NCI-H345 (cell line): ENCODE measurements at places on chromosomes 11 and 22.

GRCh38 chr11:62497132-62497801, 49.3 kb downstream of the AHNAK start:
- peak; percentile 30 for DNase-seq

DNA sequence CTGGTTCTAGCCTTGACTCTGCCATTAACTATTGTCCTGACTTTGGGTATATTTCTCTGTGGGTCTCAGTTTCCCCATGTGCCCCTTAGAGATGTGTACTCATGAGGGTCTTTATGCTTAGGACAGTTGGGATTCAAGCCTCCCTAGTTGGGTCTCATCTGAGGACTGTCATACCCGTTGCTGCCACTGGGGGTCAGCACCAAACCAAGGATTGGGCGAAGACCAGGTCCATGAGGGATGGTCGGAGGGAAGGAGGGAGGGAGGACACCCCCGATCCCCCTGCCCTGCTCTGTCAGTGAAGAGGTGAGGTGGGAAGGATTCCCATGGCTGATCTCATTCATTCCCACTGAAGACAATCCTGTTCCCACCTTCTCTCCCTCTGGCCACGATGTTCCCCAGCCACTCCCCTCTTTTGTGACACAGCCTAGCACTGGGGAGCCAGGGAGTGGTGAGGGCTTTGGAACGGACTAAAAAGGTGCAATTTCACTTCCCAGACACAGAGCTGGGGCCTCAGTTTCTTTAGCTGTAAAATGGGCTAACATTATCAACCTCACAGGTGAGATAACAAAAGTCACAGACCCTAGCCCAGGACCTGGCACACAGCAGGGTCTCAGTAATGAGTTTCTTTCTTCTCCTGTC, 12.4 kb upstream of the KLHL35 start:
- DNase-seq = peak; percentile 66

DNA sequence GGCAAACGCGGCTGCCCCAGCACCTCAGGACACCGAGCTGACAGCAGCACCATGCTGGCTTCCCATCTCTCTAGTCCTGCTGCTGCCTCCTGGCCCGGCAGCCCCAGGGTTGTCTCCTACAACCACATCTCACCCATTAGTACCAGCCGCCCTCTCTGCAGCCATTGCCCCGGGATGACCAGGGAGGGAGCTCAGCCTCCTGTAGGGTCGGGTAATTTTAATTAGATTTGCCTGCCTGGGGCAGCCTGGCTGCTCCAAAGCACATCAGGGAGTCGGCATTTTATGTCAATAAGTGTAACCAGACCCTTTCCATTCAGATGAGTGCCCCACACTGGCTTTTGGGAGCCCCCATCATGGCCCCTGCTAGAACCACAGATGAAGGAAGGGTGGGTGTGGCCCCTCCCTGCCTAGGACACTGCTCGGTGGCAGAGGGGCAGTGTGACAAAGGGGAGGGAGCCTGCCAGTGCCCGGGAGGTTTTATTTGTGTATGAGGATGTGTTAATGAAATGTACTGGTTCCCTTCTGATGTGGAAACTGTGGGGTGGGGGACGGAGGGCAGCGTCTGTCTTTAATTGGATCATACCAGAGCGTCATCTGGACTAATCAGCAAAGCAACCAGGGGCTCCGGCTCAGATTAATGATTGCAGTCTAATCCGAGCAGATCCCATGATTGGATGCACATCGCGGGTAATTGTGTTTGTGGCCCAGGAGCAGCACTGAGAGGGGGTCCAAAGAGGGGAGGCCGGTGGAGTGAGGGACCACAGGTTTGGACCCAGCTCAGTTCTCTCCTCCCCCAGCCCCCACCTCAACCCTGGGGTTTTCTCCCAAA, 125.3 kb downstream of the FEZ1 start:
- no peak for DNase-seq

GRCh38 chr22:49947296-49947622, 13.3 kb upstream of the PIM3 start:
- no peak for DNase-seq

DNA sequence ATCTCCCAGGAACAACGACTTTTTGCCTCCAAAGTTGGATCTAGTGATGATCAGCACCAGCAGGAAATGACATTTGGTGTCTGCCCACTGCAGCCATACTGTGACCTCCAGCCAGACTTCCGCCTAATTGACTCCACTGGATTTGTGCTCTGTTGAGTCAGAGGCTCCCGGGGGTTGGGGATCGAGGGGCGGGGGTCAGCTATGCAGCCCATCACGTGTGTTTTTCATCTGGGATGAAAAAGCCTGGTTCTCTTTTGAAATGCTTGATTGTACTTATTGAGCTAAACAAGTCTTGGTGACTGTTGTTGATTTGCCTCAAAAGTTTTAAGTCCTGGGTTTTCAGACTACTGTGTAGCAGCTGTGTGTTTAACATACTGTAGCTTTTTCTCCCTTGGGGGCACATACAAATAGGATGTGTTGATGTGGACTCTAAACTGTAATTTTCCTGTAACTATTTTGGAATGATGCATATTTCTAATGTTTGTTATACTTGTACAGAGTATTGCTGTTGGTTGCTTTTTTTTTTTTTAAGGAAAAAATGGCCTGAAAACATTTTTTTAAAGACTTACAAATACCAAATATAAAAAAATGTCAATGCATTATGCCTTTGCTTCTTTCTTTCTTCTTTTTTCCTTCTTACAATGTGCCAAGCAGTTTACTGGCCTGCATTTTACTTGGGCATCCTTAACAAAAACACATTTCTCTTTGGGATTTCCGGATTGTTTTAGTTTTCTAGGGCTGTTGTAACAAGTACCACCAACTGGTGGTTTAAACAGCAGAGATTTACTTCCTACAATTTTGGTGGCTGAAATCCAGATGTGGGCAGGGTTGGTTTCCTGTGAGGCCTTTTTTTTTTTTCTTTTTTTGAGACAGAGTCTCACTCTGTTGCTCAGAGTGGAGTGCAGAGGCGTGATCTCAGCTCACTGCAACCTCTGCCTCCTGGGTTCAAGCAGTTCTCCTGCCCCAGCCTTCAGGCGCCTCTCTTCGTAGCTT, 46.1 kb upstream of the OR4B1 start:
- DNase-seq = no peak

DNA sequence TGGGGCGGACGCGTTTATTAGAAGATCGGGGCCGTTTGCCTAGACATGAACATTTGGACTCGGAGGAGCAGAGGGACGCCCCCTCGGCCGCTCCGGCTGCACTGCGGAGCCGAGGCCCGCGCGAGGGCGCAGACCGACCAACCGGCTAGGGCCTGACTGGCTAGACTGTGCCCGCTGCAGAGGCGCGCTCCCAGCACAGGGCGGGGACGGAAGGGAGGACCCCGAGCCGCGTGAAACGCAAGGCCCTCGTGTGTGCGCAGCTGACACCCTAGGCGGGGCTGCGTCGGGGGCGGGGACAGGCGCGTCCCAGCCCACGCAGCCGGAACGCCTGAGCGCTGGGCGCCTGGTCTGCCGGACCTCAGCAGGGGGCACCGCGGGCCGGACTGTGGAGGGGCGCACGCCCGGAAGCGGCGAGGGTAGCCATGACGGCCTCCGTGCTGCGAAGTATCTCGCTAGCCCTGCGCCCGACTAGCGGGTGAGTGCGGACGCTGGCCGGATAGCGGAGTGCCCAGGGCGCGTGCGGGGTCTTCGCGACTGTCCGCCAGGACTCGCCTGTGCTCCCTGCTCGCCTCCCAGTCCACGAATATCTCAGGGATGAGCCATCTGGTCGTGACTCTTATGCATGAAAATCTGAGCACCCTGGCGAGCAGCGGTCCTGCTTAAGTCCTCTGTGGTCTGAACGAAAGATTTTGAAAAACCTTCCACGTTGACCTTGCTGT, at the start of gene MRPL40:
TSS of gene MRPL40 (plus strand) at position 413 of the 719 bp plus-strand sequence. CDS start at position 423, 10 bp downstream.
- peak; percentile 78 for DNase-seq

- no peak for DNase-seq
Measured at GRCh38 chr22:17167486-17167885, 8.4 kb upstream of the HDHD5 start.

DNA sequence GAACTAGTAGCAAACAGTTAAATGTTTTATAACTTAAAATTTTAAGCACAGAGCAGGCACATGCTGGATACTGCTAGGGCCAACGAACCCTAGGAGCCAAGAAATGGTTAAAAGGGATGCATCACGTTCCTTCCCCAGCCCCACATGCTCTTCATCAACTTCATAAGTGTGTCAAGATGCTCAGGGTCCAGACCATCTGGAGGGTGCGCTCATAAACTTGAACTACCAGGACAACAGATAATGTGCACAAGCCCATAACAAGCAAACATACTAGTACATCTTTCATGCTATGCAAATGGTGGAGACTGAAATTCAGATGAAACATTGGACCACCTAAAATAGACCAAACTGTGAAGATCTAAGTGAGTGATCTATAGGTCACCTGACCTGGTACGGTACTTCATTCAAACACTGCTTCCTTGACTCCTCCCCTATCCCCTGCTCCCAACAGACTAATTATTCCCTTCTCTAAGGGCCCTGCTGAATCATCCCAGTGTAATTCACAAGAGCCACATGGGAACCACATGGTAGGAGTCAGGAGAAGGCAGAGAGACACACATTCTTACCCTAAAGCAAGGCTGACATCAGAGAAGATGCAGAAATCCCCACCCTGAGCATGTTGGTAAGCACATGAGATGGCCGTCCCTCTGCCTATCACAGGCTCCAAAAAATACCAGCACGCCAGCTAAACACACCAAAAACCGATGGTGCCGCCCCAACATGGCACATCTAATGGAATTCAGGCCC, 83.9 kb downstream of the ETS1 start:
- DNase-seq = no peak

DNA sequence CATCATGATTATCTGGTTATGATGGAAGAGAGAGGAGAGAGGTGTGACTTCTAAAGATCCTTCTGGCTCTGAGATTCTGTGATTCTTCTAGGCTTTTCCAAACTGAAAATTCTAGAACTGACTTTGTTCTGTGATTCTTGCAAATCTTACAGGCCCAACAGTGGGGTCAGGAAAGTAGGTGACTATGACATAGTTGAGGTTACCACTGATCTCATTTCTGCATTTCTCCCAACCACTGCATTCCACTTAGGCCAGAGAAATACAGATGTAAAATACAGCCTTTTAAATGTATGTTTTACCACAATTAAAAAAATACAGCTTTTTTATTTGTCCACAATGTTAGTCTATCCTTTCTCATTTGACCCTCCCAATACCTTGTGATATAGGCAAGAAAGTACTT, 83.7 kb downstream of the STIM1 start:
- DNase-seq = no peak

- no peak for DNase-seq
Measured at GRCh38 chr11:32315121-32315520, 120.2 kb downstream of the WT1 start.

DNA sequence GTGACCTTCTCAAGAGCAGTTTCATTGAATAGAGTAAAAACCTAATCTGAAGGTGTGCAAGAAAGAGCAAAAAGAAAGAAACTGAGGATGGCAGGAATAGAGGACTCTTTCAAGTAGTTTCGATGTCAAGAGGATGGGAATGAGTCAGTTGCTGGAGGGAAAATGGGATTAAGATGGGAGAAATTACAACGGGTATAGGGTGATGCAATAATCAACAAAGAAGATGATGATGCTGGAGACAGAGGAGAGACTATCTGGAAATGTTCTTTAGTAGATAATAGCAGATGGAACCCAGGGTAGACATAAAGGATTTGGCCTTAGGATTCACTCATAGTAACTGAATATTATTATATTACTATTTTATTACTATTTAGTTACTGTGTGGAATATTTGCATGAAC, 189.4 kb downstream of the GRIA4 start:
- no peak for DNase-seq

DNA sequence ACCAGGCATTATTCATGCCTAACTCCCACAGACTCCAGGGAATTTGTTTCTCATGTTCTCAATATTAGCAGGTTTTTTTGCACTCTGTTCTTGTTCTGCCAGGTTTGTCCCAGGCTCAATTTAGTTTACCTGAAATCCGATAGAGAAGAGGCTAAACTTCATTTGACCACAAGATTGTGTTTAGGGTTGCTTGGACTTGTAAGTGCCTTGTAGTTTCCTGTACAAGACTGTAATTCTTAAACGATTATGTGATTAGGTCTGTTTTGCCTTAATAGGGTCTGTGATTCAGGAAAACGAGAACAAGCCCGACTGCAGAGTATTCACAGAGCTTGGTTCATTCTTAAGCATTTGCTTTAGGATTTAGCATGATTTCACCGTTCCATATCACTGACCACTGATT, 1.8 kb downstream of the PRSS23 start:
- DNase-seq = no peak

DNA sequence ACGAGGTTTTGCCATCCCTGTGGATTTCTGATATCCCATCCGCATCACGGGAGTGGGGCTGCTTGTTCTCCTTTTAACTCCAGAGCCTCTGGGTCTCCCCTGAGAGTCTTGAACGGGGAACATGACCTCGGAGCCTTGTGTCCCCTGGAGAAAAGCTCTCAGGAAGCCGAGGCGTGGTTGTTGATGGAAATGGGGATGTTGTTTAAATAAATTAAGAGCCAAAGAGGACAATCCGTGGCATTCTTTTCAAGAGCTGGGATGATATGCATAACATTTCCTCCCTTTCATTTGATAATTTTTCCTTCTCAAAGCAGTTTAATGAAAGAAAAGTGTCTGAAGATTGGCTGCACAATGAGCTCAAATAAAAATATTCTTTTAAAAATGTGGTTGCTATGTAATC, 14.2 kb downstream of the TSPAN18 start:
- DNase-seq = no peak

DNA sequence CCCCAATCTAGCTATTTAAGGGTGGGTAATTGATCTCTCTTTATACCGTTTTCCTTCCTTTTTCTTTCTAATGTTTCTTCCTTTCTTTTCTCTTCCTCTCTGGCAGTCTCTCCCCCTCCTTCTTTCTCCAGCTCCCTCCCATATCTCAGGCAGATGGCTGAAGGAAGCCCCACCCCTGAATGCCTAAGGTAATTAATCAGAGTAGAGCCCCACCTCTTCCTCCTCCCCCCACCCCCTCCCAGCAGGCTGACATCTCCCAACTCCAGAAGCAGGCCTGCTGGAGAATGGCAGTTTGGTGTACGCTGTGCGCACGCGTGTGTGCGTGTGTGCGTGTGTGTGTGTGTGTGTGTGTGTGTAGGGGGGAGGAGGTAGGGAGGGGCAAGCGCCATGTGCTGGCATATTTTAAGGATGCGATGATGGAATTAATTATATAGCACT, 122.6 kb downstream of the APOL5 start:
- peak; percentile 93 for DNase-seq

- no peak for DNase-seq
Measured at GRCh38 chr22:50190941-50191741, 5.4 kb downstream of the TRABD start.

DNA sequence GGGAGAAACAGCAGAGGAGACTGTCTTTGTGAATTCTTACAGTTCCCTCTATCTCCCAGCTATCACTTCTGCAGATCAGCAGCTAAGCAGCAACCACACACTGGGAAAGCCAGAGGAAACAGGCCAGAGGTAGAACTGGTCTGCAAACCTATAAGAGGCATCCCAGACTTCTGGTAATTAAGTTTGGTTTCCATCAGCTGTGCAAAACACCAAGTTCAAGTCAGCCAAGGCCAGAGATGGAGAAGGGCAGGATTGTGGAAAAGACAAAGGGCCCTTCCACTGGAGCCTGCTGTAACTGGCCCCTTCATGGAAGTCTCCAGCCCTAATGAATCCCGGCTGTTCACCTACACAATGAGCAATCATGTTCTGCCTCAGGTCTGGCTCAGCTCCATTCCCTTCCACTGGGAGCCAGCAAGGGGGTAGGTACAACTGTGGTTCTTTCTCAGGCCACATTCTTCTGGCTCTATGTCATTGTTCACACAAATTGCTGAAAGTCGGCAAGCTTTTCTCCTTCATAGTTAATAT, 4.6 kb upstream of the PAMR1 start:
- DNase-seq = no peak

- no peak for DNase-seq
Measured at GRCh38 chr11:18522388-18522787, 4.4 kb downstream of the TSG101 start.

- DNase-seq = no peak
Measured at GRCh38 chr11:116262370-116262769, 510.4 kb downstream of the BUD13 start.
